ENCODE measurements at places on chromosomes 6 and 20.

DNA sequence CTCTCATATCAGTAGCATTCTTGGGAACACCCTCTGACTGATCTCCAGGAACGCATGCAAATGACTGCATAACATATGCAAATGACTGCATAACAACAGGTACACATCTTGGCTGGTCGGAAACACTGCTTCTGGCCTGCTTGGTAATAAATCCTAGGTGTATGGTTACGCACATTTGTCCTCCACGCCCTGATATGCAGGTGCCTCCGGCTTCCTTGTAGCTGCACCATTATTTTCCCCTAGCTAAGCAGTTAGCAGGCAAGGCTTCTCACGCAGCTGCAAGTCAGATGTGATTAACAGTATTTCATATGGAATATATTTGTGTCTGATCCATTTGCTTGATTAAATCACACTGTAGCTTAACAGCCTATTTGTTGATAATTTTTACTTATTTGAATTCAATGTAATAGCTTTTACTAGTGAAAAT, 5.9 kb downstream of the RPS6KA2 start:
- DNase-seq, result no peak

DNA sequence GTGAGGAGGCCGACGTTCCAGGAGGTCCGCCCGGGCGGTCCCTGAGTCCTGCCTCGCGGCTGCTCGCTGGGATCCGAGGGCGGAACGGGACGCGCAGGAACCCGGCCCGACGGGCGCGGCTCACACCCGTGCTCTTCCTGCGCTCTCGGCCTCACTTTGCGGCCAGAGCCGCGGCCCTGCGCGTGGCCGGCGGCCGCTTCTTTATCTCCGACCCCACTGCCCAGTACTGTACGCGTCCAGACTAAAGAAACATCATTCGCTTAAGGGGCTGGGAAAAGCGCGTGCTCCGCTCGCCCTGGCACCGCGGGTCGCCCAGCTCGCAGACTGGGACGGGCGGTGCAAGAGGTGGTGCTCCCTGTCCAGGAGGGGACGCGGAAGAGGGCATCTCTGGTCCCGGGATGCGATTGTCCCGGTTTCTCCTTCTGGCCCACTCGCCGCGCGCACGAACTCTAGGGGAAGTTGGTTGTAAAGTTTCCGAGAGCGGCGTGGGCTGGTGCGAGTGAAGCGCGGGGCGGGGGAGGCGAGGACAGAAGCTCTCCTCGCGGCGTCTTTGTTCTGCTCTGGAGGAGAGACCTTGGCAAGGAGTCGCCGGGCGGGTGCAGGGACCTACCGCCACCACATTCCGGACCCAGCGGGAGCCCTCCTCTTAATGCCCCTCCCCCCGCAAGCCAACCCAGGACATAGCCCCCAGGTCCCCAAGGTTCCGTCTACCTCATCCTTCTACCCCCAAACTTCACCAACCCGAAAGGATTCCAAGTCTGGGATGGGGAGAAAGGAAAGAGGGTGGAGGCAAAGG, 71.0 kb downstream of the SOX4 start:
- DNase-seq, result no peak

- DNase-seq, result no peak
These were observed 63.2 kb upstream of the TIAM2 start for GRCh38 chr6:154931711-154932424.

- peak; percentile 34 for DNase-seq
These were observed 81.7 kb downstream of the COL9A1 start for GRCh38 chr6:70221025-70221714.

GRCh38 chr6:146803601-146804000, 204.8 kb downstream of the ADGB start:
- no peak for DNase-seq

- no peak for DNase-seq
These were observed 15.6 kb upstream of the CCN6 start for GRCh38 chr6:112038268-112038667.

- no peak for DNase-seq
These were observed 183.2 kb downstream of the CDH4 start for GRCh38 chr20:61435184-61435822.

- DNase-seq, result no peak
These were observed 16.2 kb upstream of the RALY start for GRCh38 chr20:33977535-33977934.

GRCh38 chr6:4950836-4951533, 52.9 kb downstream of the RPP40 start:
- no peak for DNase-seq

- DNase-seq, result peak; percentile 60
These were observed 304.3 kb downstream of the HDGFL1 start for GRCh38 chr6:22873513-22874136.

DNA sequence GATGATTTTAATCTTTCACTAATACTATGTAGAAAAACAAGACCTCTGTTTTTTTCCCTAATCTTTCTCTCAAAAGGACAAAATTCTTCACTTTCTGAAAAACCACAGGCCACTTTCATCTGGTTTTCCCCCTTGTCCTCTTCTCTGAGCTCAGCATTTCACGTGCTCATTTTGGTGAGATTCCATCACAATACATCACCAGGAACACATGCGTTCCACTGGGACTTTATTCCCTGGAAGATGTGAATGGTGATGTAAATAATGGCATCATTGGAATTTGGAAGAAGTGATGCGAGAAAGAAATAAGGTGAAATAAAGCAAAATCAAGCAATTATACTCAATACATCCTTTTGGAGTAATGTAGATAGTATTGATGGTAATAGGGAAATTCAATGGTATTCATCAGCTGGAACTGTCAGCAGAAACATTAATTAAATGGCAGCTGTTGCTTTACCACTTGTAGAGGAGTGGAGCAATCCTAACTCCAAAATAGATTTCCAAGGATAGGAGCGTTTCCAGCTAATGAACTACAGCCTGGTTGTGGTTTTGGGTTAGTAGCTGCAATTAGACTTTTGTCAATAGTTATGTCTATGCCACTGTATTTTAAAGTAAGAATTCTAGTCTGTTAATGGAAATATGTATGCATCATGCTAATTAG, 11.5 kb downstream of the FILIP1 start:
- no peak for DNase-seq

GRCh38 chr20:37343212-37343993, 2.5 kb upstream of the SRC start:
- no peak for DNase-seq

GRCh38 chr6:86856937-86857563, 80.3 kb upstream of the HTR1E start:
- DNase-seq, result no peak

DNA sequence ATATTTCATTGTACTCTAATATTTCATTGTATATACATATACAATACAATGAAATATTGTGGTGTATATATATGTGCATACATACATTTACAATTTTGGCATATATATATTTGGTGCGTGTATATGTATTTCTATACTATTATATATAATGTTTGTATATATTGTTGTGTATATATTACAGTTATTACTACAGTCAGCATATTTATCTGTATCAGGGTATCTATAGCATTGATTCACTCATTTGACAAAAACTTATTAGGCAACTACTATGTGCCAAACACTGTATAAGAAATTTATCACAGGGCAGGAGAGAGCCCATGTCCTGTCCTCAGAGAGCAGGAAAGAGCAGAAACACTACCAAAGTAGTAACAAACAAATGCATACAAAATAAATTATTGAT, 910.6 kb downstream of the QKI start:
- no peak for DNase-seq

DNA sequence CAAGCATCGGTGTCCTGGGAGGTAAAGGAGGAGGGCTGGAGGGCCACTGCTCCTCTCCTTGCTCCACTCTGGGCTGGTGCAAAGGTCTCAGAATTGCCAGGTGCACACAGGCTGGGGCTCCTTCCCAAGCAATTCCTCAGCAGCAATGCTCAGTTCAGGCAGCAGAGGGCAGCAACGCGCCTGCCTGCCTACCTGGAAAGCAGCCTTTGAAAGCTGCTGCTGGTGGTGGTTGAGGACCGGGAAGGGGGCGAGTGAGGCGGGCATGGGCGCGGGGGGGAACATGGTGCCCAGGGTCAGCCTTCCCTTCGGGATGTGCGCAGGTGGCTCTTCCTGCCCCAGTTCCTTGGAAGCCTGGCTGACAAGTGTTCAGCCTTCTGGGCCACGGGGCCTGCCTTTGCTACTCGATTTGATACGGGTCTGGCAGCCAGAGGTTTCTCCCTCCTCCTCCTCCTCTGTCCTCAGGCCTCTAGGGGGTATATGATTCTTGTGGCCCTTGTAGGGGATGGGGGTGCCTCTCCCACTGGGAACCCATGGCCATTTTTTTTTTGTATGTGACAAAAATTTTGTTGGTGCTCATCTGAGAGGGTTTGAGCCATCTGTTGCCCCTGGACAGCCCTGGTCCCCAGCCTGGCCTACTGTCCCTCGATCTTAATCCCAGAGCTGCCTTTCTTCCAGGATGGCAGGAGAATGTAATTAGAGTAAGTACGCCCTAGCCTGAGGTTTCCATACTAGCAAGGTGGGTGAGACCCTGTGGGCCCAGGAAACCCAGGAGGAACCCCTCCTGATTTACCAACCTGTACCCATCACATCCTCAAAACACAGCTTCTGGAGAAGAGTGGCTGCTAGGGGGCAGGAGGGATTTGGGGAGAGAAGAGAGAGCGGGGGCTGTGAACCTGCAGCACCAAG, 20.1 kb downstream of the MRPS18A start:
- peak; percentile 4 for DNase-seq

DNA sequence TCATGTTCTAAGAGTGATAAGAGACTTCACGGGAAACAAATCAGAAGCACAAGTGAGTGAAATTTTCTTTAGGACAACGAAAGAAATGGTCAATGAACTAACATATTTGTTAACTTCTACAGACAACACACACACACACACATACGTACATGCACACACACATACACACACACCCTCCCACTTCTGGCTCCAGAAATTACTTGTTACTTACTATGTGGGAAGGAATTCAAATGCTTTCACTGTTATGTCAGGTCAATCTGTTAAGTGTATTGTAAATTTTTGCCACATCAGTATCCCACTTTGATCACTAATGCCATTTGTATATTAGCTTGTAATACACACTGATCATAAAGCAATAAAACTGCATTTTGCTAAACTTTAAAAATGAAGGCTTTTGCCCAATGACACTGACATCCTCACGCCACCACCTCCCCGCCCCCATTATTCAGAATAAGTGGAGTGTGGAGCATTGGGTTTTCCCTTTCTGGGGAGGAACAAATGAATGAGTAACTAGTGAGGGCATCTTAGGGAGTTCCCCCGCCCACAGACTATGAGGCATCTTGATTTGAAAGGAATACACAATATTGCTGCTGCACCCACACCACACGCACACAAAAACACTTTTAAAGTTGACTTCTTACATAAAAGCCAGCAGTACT, 76.2 kb downstream of the ATXN1 start:
- DNase-seq, result no peak

DNA sequence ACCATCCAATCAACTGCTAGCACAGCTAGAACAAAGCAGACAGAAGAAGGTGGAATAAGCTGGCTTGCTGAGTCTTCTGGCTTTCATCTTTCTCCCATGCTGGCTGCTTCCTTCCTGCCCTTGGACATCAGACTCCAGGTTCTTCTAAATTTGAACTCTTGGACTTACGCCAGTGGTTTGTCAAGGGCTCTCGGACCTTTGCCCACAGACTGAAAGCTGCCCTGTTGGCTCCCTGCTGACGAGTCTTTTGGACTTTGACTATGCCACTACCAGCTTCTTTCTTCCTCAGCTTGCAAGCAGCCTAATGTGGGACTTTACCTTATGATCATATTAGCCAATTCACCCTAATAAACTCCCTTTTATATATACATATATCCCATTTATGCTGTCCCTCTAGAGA, 164.1 kb upstream of the GJE1 start:
- no peak for DNase-seq

DNA sequence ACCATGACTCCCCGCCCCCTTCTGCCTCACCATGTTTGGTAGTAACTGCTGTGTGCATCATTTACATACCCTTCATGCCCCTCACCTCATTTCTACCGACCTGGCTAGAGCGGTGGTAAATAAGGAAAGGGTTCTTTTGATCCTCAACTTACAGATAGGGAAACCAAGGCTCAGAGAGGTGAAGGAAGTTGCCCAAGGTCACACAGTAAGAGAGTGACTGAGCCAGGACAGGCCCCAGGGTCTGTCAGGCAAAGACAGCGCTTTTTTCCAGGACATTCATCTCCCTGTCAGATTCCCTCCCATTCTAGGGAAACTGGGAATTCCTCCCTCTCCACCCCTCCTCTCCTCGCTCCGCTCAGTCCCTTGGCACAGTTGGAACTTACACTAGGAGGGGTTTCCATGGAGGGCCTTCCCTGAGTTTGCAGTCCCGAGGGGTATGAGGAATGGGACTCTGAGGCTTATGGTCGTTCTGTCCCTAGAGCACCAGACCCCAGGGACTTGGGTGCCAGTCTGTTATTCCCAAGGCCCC, 2.0 kb downstream of the VSTM2L start:
- no peak for DNase-seq

- DNase-seq, result no peak
These were observed 141.0 kb downstream of the TFAP2C start for GRCh38 chr20:56769921-56770600.

DNA sequence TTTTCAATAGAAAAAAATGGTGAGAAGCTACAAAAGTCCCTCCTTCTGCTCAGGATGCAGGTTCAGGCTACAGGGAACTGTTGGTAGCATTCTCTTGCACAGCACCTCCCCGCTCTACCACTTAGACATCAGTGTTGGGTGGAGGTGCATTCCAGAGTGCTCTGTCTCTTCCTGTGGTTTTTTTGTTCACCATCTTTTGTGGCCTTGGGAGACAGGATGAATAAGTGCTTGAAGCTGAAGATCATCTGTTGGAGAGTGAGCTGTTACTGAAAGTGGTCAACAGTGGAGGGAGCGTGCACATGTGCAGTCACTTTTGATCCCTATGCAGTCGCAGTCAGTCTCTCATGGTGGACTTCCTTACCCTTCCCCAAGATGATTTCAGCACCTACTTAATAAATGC, 16.6 kb upstream of the BTBD3 start:
- DNase-seq, result no peak

- DNase-seq, result no peak
These were observed 128.3 kb downstream of the MAP3K7 start for GRCh38 chr6:90458353-90459224.

- no peak for DNase-seq
These were observed 424.2 kb upstream of the SLC35B3 start for GRCh38 chr6:8859501-8859900.

DNA sequence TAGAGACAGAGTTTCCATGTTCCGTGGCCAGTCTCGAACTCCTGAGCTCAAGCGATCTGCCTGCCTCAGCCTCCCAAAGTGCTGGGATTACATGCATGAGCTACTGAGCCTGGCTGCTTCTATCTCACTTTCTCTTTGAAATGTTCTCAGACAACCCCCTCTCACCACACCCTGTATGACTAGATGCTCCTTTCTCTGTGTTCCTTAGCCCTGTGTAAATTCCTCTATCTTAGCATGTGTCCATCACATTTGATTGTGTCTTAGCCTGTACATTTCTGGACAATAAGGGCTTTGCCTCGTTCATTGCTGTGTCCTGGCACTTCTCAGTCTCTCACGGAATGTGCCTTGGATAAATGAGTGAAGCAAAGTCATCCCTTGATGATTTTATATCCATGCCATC, 168.1 kb upstream of the SCGN start:
- DNase-seq, result no peak

GRCh38 chr6:24957199-24957598, 21.4 kb upstream of the RIPOR2 start:
- no peak for DNase-seq

GRCh38 chr6:168498161-168498843, 57.3 kb downstream of the SMOC2 start:
- no peak for DNase-seq

Measured in NCI-H446 treated with DMSO at 0.1 percent for 48 hours (cell line).